ENCODE measurements at places on chromosomes 2 and 18.

DNA sequence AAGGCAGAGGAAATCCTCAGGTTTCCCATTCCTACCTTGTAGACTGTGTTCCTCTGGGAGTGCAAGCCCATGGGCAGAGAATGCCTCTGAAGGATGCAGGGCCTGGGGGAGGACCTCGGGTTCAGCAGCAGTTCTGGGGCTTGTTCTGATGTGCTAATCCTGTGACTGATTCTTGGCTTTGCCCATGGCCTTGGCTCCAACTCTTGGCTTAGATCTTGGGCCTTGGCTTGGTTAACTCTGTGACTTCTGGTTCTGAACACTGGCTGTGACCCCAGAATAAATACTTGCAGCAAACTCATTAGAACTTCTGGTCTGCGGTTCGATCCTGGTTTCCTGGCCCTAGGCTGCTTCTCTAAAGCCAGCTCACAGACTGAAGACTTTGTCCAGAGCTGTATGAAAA, 366.9 kb upstream of the ZEB2 start:
- H3K4me1 ChIP-seq: no peaks in the 10 kb centered on the region
- H3K27me3 ChIP-seq: no peaks in the 10 kb centered on the region
- no peak overlapping the region for H3K4me3 ChIP-seq
- no peak overlapping the region for H3K27ac ChIP-seq
- no peak for DNase-seq
- H3K36me3 ChIP-seq: no peaks in the 10 kb centered on the region

- DNase-seq: peak; percentile 85
- H3K36me3 ChIP-seq: no peaks in the 10 kb centered on the region
- peak within 1 kb of the TSS; percentile 36 for H3K4me3 ChIP-seq
- peaks cover 17% of the 10 kb centered on the region for H3K27me3 ChIP-seq
These were observed at the start of gene CYP27C1 for GRCh38 chr2:127220102-127220767. TSS of gene CYP27C1 (minus strand) at chr2:127220299. CDS start at chr2:127220270, 29 bp downstream.

DNA sequence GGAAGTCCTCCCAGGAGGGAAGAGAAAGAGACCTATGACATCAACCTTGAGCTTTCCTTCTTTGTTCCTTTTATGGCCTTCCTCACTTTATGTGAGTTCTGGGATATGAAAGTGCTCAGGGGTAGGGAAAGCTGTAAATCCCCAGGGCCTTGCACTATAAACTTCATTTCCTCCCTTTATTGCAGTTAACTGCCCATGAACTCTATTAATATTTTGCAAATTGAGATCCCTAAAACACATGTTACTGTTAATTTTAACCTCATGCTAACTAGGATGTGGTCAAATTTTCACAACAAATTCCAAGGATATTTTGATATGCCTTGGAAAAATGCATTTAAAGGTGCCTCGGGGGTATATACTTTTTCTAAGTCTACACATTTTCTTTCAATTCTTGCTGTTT, 359.9 kb downstream of the OSR1 start:
- H3K36me3 ChIP-seq: no peaks in the 10 kb centered on the region
- no peak overlapping the region for H3K27ac ChIP-seq
- H3K4me3 ChIP-seq: no peak overlapping the region
- DNase-seq: no peak
- no peaks in the 10 kb centered on the region for H3K27me3 ChIP-seq

DNA sequence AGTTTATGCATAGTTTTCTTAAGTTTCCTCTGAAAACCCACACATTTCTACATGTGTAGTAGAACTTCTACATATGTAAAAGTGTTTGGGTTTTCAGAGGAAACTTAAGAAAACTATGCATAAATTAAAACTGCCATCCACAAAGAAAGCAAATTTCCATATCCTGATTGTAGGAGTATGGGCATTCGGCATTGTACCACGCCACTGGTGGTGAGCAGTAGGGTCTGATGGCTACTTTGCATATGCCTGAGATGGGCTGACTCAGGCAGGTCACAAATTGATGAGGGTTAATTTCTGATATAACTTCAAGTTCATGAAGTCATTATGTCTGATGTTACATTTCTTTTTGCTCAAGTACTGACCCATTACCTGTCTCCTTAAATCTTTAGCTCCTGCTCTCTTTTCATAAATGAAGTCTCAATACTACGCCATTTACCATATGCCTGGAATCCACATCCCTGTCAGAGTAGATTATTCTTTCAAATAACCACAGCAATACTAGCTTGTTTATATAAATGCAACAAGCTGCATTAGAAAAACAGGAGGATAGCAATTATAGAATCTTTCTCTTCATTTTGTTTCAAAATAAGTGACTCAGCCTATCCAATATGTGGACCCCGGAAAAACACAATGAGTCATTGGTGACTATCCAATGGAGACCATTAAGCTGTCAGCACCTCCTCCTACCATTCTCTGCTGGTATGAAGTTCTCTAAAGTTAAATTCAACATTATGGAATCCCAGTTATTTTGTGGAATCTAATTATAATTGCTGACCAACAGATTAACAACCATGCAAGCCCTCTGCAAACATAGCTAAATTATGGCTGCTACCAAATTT, 355.2 kb upstream of the UBE2E3 start:
- H3K4me1 ChIP-seq: no peaks in the 10 kb centered on the region
- no peaks in the 10 kb centered on the region for H3K27me3 ChIP-seq
- no peak overlapping the region for H3K4me3 ChIP-seq
- H3K36me3 ChIP-seq: no peaks in the 10 kb centered on the region
- H3K27ac ChIP-seq: no peak overlapping the region

GRCh38 chr2:223566396-223566795, 35.8 kb downstream of the SCG2 start:
- no peak overlapping the region for H3K27ac ChIP-seq
- H3K4me3 ChIP-seq: no peak overlapping the region
- no peak for DNase-seq
- no peaks in the 10 kb centered on the region for H3K36me3 ChIP-seq
- no peaks in the 10 kb centered on the region for H3K4me1 ChIP-seq

GRCh38 chr2:81195774-81196382, 891.3 kb upstream of the LRRTM1 start:
- no peaks in the 10 kb centered on the region for H3K4me1 ChIP-seq
- no peaks in the 10 kb centered on the region for H3K27me3 ChIP-seq
- H3K36me3 ChIP-seq: no peaks in the 10 kb centered on the region
- no peak for DNase-seq
- H3K27ac ChIP-seq: no peak overlapping the region

- no peak for DNase-seq
- H3K4me3 ChIP-seq: no peak overlapping the region
- no peak overlapping the region for H3K27ac ChIP-seq
- H3K27me3 ChIP-seq: no peaks in the 10 kb centered on the region
- no peaks in the 10 kb centered on the region for H3K36me3 ChIP-seq
- no peaks in the 10 kb centered on the region for H3K4me1 ChIP-seq
These were observed 4.1 kb downstream of the CCDC195 start for GRCh38 chr2:224711859-224712665.
